ENCODE measurements at places on chromosomes 7 and 10.

DNA sequence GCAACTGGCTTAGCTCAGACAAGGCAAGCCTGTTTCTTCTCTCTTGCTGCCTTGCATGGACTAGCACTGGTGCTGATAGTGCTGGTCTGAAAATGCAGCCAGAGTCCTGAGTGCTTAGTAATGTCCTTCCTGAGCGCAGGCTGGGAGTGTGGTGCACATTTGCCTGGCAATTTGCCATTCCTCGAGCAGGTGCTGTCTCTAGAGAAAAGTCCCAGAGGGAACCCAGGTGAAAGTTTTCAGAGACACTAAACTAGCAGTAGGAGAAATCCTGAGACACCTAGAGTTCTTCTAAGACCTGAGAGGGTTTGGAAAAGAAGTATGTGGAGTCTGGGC, 1.9 kb downstream of the SFTPD start:
- DNase-seq = no peak

- DNase-seq = no peak
These were observed 325.9 kb downstream of the TNS3 start for GRCh38 chr7:47256016-47256415.

DNA sequence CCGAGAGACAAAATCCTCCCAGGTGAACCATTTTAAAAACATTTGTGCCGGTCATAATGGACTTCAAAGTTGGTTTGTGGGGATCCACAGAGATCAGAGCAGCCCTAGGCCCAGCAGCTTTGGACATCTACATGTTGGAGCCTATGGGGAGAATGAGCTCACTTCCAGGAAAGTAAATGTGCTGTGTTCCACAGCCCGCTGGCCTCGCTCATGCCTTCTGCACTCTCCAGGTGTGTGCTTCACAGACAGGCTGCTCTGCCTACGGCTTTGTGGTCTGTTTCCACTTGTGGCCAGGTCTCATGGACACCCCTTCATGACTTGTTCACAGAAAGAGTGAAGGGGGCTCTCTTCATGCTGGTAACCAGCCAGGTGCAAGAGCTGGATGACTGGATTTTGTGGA, 141.6 kb downstream of the ADARB2 start:
- DNase-seq = no peak

- no peak for DNase-seq
These were observed 312 bp downstream of the ARL4A start for GRCh38 chr7:12687718-12688171.

DNA sequence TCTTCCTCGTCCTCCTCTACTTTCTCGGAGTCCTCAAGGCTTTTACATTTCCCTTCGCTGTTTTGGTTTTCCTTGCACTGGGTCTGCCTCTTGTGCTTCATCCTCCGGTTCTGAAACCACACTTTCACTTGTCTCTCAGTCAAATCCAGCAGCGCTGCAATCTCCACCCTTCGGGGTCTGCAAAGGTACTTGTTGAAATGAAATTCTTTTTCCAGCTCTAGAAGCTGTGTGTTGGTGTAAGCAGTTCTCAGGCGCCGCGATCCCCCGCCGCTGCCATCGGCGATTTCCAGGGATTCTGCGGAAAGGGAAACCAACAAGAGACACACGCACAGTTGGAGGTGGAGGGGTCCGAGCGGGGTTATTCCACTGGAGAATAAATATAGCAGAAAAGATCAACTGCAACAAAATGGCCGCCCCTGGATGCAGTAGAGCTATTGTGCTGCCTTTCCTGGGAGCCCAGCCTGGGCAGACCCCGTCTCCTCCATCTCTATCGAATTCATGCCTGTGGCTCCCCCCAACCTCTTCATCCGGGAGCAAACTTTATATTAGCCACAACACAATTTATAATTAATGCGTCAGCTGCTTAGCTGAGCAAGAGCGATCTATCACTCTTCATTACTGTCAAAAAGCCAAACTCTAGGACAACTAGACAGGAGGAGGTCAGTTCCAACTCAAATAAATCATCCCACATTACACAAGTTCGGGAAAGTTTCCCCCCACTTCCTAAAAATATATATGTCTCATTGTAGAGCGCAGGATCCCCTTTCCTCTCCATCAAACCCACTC, 1.1 kb downstream of the HOXA2 start:
- no peak for DNase-seq

DNA sequence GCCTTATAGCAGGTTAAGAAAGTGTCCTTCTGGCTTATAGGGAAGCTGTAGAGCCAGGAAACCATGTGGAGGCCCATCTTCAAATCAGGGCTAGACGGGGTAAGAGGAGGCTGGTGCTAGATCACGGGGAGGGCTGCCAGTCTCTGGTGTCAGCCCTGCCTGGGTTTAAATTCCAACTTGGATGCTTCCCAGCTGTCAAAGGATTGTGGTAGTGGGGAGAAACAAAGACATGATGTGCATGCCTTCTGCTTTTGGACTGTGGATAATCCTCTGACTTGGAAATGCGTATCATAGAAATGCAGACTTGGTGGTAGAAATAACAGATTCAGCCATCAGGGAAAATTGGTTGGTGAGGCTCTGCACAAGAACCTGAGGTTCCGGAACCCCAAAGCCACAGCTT, 325.6 kb downstream of the PHTF2 start:
- DNase-seq = no peak

- DNase-seq = no peak
These were observed 68.9 kb downstream of the RBM33 start for GRCh38 chr7:155713384-155713783.
